COLO829 (cell line): ENCODE measurements at places on chromosomes 16 and 17.

DNA sequence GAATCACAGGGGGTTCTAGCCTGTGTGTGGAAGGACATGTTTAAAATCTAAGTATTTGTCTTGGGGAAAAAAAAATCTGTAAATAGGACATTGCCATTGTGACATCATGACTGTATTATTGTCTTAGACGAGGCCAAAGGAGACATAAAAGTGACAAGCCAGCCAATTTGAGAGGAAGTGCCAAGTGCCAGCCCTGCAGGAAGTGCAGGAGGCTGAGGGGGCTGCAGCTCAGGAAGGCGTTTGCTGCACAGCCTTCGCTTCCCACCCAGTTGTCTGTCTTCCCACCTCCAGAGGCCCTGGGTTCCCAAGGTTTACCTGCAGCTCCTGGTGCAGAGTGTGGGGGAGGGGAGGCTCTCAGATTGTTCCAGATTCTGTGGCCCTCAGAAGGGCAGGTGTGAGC is 1.3 kb downstream of the ADCY7 start:
- no peak for DNase-seq

- DNase-seq, result no peak
Observed at GRCh38 chr16:49398761-49399160, 25.2 kb downstream of the C16orf78 start.

DNA sequence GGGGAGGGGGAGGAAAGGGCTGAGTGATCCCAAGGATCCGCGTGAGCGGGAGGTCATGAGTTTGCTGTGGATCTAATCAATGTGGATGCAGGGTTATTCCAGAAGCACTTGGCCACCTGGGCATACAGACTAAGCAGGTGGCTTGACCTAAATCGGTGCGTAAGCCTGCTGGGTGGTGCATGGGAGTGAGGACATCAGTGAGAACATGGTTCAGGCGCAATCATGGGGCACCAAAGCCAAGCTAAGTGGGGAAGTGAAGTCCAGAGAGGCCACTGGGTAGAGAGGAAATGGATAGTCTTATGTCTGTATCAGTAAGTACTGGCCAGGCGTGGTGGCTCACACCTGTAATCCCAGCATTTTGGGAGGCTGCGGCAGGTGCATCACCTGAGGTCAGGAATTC is 18.9 kb upstream of the MFSD6L start:
- no peak for DNase-seq

- DNase-seq, result peak; percentile 71
Observed at GRCh38 chr17:64418506-64419339, 28.1 kb upstream of the PECAM1 start.

DNA sequence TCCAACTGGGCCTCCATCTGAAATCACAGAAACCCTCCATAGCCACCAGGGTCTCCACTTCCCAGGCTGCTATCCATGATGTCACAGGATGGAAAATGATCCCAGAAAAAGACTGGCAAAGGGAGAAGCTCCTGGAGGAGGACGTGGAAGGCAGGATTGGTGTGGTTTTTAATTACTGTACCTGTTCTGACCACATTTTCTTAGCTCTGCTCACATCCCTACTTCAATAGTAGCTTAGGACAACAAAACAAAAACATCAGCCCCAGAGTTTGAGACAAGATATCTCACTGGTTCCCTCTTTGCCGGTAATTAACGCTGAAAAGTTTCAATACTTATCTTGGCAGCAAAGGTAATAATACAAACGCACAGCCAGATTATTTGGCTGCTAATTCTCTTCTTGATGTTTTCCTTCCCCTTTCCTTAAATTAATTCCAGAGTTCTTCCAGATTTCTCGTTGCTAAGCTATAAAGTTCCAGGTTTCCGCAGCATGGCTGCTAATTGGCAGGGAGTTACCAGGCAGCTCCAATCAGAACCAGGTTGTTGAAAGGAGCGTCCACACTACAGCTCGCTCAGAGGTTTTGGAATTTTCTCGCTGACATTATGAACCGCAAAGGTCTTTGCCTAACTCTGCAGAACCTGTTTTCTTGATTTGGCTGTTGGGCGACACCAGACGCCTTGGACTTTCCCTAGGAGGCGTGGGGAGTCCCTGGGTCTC is 263.4 kb downstream of the MRTFB start:
- no peak for DNase-seq

- no peak for DNase-seq
Observed at GRCh38 chr16:72921106-72921505, 126.8 kb downstream of the ZFHX3 start.

GRCh38 chr17:77246110-77247047 is 105.6 kb downstream of the SEC14L1 start:
- no peak for DNase-seq

DNA sequence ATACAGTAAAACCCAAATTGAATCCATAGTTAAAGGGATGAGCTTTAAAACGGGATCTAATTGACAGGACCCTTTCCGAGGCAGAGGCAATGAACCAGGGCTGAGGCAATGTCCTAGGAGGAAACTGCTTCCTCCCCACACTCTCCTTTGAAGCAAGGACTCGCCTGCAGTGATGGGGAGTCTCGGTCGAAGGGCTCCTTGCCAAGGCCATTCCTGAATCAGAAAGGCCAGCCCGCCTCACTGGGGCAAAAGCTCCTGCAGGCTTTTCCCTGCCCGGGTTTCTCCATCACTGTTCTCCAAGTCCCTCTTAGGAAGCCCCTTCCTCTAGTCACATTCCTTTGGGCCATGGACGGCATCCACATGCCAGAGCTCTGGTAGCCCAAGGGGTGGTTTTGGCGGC is 132.0 kb downstream of the RBFOX3 start:
- DNase-seq, result no peak

- DNase-seq, result no peak
Observed at GRCh38 chr17:74713171-74713755, 540 bp upstream of the CD300LF start.

DNA sequence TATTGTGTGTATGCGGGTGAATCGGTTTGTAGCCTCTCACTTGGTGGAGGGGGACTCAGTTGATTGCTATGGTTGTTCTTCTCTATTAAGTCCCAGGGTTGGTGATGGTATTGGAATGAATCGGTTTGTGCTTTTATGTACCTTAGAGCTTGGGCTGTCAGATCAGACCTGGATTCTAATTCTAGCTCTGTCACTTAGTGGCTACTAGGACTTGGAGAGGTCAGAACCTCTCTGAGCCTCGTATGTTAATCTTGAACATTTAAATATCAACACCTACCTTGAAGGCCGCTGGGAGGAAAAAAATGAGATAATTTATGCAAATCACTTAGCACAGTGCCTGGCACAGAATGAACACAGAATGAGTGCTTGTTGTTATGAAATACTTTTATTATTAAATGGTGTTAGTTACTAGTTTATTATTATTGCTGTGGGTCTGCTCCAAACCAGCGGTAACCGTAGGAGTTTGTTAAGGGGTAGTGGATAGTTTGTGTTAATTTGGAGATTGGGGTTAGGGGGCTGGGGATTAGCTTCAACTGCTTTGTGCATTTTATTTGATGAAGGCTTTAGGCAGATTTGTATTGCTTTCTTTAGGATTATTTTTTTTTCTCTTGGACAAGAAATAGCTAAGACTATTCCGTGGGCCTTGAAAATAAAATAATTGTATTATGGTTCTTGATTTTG is 3.5 kb downstream of the KDM6B start:
- DNase-seq, result no peak

- DNase-seq, result no peak
Observed at GRCh38 chr16:27430512-27430911, 28.5 kb downstream of the IL21R start.

- DNase-seq, result no peak
Observed at GRCh38 chr17:59680314-59680713, 26.9 kb downstream of the PTRH2 start.

DNA sequence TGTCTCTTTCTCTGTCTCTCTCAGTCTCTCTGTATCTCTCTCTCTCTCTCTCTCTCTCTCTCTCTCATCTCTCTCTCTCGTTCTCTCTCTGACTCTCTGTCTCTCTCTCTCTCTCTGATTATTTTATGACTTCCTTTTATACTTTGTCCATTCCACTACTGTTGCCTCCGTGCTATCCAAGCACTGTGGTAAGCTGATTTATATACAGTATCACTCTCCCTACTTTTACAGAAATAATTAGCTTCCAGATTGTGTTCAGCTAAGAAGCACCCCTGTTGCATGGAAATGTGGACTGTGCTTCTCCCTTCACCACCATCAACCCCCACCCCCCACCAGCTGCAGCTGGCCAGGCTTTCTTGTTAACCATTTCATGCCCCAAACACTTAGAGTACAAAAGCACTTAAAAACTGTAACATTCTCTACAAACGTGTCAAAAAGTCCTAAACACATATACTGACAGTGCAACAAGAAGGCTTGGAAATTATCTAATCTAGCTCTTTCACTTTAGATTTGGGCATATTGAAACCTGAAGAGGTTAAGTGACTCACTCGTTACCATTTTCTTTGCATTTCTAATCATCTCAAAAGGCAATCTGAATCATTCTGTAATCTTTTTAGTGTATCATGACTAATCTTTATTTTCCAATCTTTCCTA is 11.6 kb upstream of the TMEM100 start:
- DNase-seq, result no peak

DNA sequence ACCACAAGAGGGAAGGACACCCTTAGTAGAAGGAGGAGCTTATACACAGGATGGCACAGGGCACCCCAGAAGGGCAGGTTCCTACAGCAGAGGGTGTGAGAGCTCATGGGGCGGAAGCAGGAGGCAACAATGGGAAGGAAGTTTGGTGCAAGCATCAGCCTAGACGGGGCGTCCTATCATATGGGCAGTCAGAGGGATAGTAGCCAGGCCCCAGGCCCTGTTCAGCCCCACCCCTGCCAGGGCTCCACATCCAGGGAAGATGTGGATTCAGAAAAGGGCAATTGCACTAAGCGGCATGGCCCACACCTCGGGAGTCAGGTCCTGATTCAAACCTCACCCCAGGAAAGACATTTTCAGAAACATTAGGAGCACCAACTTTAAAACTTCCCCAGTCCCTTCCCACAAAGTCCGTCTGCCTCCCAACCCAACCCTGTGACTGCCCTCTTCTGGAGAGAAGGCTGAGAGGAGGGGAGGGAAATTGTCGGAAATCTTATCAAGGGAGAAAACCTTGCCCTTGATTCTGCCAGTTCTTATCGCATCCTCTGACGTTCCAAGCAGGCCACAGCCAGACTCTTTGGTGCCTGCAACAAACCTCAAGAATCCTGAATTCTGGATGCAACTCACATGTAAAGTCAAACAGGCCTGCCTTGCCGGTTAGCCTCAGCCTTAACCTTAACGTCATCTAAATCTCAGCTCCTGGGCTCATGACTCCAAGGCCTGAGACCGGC is 198.8 kb upstream of the CDH5 start:
- no peak for DNase-seq

GRCh38 chr17:40530531-40530994 is 29.1 kb upstream of the TNS4 start:
- no peak for DNase-seq

DNA sequence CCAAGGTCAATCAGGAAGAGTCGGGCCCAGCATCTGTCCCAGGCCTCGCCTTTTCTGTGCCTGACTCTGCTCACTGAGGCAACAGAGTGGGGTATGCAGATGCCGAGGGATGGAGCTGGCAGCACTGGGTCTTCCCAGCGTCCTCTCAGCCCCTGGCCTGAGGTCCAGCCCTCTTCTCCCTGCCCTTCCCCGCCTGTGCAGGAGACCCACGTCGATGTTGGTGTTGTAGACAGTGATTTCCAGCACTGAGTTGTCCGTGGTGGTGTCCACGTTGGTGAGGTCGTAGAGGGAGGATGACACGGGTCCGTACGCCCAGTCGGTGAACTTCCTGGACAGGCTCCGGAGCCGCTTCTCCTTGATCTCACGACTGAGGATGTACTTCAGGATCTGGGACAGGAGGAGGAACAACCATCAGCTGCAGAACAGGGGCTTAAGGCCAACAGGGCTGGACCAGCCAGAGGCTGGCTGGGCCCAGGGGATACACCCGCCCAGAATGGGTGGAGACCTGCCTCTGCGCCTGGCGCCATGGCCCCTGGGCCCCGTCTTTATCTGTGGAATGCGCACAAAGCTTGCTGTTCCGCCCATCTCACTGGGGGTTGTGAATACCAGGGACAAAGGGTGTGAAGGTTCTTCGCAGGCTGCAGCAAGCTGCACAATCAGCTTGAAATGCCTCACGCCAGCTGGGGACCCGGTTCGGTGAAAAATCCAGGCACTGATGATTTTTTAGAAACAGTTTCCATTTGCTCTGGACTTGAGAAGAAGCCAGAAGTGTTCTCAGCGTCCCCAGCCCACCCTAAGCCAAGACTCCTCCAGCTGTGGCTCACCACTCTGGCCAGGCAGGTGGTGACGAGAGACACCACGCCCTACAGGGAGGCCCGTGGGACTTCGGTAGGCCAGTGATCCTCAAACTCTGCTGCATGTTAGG is 27.5 kb downstream of the TRPV3 start:
- DNase-seq, result no peak

DNA sequence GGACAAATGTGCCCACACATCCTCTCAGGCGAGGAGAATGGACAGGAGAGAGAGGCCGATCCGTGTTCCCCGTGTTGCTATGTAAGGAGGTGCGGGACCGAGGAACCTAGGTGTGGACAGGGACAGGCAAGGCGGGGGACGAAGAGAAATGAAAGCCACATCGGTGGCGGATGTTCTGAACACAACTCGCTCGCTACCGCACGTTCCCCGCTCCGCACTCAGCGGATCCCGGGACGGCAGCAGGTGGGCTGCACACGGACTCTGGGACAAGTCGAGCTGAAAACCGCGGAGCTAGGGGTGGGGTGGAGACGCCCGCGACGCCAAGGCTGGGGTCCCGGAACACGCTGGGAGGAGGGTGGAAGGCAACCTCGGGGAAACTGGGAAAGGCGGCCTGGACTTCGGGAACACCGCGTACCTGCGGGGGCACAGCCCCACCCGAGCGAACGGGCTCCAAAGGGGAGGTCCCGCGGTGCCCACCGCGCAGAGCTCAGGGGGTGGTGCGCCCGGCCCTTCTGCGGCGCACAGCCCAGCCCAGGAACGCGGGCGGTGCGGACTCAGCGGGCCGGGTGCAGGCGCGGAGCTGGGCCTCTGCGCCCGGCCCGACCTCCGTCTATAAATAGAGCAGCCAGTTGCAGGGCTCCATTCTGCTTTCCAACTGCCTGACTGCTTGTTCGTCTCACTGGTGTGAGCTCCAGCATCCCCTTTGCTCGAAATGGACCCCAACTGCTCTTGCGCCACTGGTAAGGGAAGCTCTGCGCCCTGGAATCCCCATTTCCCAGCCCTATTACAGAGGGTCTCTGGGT is at the start of gene MT1E:
MT1E (plus strand) TSS at position 642 of the 803 bp plus-strand sequence; CDS start at position 713, 71 bp downstream.
- no peak for DNase-seq

- DNase-seq, result peak; percentile 91
Observed at GRCh38 chr17:59155439-59156177, at the start of gene PRR11. Gene PRR11, plus strand, starts transcription at chr17:59155746. Its CDS starts 14,007 bp downstream, at chr17:59169753.

GRCh38 chr17:48639982-48640857 is 14.1 kb upstream of the HOXB9 start:
- peak; percentile 76 for DNase-seq

DNA sequence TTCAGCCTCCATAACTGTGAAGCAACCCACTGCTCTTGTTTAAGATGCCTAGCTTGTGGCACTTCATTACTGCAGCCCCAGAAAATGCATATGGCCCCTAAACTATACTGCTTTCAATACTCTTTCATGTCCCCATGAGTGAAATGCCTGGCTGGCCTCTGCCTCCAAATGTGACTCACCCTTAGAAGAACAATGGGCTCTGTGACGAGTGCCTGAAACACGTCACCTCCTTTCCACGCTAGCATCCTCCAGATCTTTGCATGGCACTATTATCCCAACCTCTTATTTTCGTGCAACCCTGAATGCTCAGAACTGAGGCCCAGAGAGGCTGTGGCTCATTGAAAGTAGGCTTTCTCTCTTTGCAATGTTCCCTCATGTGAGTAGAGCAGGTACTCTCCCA is 233.1 kb downstream of the CBLN1 start:
- DNase-seq, result peak; percentile 46

GRCh38 chr17:35666967-35667532 is 64.4 kb upstream of the RASL10B start:
- no peak for DNase-seq

- DNase-seq, result peak; percentile 36
Observed at GRCh38 chr16:4660454-4661007, 32.8 kb upstream of the NUDT16L1 start.
